Smooth muscle cell of the pulmonary artery (primary cell): ENCODE measurements at places on chromosomes 16 and 17. TPM values are rescaled to one million over a fixed set of nuclear protein-coding genes. Genes with fewer than 3 reads are reported as not detected.

SEZ6L2 gene
- total RNA-seq, result 65.5 and 78.6 TPM in 2 replicates

CARD14 gene
- 0.03 TPM in 1 of 2 replicates, not detected in the other for total RNA-seq

FBXW10 gene
- total RNA-seq, result 0.03 TPM in 1 of 2 replicates, not detected in the other

IL17C gene
- total RNA-seq, result not detected in 2 replicates

TBC1D3G gene
- total RNA-seq, result 0.07 TPM in 1 of 2 replicates, not detected in the other

RNF43 gene
- 0.20 TPM in 1 of 2 replicates, not detected in the other for total RNA-seq

EIF5A gene
- 351 and 391 TPM in 2 replicates for total RNA-seq

MPP3 gene
- total RNA-seq, result 9.2 and 18.6 TPM in 2 replicates

CDT1 gene
- total RNA-seq, result 3.8 and 4.2 TPM in 2 replicates

LPCAT2 gene
- total RNA-seq, result 16.2 and 21.5 TPM in 2 replicates

KRT28 gene
- not detected in 2 replicates for total RNA-seq

CLEC18B gene
- total RNA-seq, result 0.59 and 1.6 TPM in 2 replicates

EPN3 gene
- total RNA-seq, result 0.07 TPM in 1 of 2 replicates, not detected in the other

TEX14 gene
- total RNA-seq, result 0.03 and 0.07 TPM in 2 replicates

ABAT gene
- 1.9 and 2.5 TPM in 2 replicates for total RNA-seq

CD300A gene
- total RNA-seq, result not detected in 2 replicates

KRTAP4-3 gene
- total RNA-seq, result not detected in 2 replicates

SCPEP1 gene
- 82.8 and 112 TPM in 2 replicates for total RNA-seq

KRT222 gene
- not detected in 2 replicates for total RNA-seq

KRT12 gene
- total RNA-seq, result not detected in 2 replicates

WNT3 gene
- total RNA-seq, result 1.0 and 1.4 TPM in 2 replicates

ZNRF1 gene
- 11.7 and 20.9 TPM in 2 replicates for total RNA-seq
